ENCODE measurements at places on chromosomes 1 and 21.

- DNase-seq, result no peak
Measured at GRCh38 chr1:56688522-56689026, 43.5 kb downstream of the PRKAA2 start.

DNA sequence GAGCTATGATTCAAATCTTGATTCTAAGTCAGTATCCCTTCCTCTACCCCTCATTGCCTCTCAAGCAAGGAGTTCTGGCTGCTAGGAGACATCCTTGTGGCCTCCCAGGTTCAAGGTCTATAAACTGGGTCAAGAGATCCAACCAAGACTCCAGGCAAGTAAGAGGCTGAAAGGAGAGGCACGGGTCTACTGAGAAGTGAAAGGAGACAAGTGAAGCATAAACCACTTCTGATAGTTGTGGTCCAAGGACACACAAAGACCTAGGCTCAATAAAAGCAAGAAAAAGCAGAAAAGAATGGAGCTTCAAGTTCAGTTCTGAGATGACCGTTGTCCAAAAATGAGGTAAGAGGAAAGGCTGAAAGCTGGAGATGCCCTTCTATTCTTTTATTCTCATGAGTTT, 17.8 kb upstream of the PPP2R5A start:
- DNase-seq, result no peak

DNA sequence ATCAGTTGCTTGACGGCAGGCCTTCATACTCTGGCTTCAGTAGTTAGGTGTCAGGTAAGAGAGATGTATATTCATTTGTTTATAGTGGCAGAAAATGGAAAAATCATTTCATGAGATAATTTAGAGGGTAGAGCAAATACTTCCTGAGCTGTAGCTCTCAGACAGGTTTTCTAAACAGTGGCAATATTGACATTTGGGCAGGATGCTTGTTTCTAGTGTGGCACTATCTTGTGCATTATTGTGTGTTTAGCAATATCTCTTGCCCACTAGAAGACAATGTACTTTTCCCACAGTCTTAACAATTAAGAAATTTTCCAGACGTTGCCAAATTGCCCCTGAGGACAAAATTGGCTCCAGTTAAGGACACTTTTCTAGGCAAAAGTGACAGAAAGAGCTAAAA, 1143.1 kb downstream of the PLA2G4A start:
- DNase-seq, result no peak

DNA sequence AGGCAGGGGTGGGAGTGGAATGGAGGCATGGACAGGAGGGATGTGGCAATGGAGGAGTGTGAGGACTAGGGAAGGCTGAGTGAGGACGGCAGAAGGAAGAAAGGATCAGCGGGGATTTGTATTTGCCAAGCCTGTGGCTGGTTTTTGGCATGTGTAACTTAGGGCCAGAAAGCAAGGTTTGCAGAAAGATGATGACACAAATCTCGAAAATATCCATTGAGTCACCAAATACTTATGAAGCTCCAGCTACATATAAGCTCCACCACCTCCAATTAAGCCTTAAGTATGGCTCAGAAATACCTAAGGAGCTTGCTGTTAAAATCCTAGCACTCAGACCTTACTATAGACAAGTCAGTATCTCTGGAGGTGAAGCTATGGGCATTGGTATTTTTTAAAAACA, 90.1 kb downstream of the OMA1 start:
- DNase-seq, result no peak

DNA sequence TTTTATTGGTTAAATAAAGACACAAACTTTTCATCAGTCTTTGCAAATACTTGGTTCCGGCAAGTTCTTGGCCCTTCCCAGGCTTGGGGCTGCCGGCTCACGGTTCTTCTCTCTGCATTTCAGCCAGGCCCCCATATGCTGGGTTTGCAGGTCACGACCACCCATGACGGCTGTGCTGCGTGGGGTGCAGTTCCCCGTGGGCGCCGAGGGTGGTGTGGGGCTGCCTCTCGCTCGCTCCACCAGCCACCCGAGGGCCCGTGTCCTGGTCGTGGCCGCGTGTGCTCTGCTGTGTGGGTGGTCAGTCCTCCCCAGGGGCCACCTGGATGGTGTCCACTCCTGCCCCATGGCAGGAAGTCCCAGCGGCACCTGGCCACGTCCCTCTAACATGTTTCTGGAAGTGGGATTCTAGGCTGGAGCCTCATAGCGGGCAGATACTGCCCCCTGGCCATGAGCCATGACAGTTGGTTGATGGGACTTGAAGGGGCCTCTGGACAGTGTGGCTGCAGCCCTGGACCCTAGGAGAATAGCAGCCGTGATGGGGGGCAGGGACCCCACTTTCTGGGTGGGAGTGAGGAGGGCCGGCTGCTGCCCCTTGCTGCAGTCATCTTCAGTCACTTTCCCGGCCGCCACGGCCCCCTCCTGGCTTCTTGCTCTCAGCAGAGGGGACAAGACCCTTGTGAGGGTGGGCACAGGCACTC, 46.3 kb downstream of the SKI start:
- DNase-seq, result no peak

DNA sequence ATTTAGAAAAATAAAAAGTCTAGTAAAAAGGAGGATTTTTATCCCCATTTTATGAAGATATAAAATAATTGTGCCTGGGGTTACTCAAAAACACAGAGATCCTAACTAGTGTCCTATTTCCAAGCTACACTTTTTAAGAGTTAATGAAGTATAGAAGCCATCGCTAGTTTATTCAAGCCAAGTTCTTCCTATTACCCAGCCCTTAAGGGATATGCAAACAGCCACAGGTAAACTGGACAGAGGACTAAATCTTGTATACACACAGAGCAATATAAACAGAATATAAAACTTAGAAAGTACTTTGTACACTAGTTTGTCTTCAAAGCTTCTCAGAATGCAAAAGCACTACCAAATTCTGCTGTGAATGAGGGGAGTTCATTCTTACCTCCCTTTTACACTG, 111.1 kb downstream of the RERE start:
- DNase-seq, result no peak

DNA sequence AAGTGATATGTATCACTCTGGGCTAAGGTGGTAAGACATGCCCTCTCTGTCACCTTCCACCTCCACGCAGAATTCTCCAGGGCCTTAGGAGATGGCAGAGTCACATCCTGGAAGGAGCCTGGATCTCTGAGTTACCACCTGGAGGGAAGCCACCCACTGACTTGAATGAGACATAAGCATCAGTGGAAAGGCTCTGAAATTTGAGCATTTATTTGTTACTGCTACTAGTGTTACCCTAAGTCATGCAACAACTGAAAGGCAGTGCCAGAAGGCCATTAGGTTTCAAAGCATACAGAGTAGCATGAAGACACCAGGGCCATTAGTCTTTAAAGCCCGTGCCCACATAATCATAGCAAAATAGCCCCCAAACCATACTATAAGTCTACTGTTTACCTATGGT, 230.3 kb upstream of the IRF2BP2 start:
- no peak for DNase-seq

Data from occipital lobe (tissue), 3 donors.